ENCODE measurements at places on chromosomes 2 and 18. TPM values are rescaled to one million over a fixed set of nuclear protein-coding genes. Genes with fewer than 3 reads are reported as not detected.

DNA sequence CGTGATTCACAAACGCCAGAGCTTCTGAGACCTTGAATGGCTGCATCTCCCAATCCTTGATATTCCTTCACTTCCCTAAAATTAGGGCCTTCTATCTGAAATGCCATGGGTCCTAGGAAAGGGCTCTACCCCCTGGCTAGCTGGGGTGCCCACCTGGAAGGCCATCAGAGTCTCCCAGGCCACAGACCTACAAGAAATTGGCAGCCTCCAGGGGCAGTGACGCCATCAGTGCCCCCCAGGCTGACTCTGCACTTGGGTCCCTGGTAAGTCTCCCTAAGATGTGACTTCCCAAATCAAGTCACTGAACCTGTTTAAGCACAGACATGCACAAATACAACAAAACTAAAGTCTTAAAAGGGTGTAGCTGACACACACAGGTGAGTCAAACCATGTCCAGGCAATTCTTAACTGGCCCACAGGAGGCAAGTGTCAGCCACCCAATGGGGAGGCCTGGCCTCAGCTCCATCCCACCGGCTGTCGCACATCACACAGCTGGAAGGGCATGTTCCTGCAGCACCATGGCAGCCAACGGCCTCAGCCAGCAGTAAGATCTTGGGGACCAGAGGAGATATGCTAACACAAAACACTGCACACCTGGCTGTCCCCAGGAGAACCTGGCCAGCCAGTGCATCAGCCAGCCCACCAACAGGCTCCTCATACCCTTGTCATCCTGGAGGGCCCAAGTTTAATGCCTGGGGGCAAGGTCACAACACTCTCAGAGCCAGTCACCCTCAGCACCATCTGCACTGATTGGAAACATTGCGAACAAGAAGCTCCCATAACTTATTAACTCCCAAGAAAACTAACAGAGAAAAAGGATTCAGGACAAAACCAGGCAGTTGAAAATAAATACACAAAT, 5.2 kb downstream of the PARD6G start:
- no peak for DNase-seq

The REEP1 gene
- 167 TPM for total RNA-seq

The UPP2 gene
- total RNA-seq: not detected

- DNase-seq: no peak
Measured at GRCh38 chr2:68726608-68727367, 7.8 kb upstream of the ARHGAP25 start.

DNA sequence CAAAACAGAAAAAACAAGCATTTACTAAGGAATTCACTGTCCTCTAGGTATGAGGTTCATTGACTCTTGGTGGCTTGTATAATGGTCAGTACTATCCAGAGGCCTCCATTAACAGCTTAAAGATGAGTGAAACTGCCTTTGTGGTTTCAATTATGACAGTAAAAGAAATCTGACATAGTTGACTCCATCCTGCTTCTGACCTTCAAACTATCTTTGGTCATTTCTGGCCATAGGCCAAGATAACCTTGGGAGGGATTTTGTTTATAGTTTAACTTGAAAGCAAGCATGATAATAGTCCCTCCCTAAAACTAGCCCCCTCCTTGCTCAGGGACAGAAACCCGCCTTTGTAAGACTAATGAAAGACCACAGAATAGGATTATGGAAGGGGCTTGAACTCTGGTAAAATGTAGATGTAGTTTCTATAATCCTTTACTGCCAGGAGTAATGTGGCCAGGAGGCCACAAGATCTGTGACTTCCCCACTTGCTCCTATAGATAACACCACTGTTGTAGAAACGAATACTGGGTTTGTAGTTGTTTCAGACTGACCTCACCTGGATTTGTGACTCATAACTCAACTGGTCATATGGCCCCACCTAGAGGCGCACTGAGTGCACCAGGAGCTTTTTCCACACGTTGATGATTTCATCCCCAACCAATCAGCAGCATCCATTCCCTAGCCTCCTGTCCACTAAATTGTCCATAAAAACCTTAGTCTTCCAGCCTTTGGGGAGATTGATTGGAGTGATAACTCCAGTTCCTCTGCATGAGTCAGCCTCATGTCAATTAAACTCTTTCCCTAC, 8.6 kb upstream of the PLEKHM3 start:
- no peak for DNase-seq

Data from glutamatergic neuron (in vitro differentiated cells).